ENCODE measurements at places on chromosomes 5 and 9. TPM values are rescaled to one million over a fixed set of nuclear protein-coding genes. Genes with fewer than 3 reads are reported as not detected.

GRCh38 chr9:101485924-101486692 is 47.5 kb upstream of the RNF20 start:
- no peak for DNase-seq

GRCh38 chr9:92973700-92974099 is 26.4 kb downstream of the FGD3 start:
- no peak for DNase-seq

DNA sequence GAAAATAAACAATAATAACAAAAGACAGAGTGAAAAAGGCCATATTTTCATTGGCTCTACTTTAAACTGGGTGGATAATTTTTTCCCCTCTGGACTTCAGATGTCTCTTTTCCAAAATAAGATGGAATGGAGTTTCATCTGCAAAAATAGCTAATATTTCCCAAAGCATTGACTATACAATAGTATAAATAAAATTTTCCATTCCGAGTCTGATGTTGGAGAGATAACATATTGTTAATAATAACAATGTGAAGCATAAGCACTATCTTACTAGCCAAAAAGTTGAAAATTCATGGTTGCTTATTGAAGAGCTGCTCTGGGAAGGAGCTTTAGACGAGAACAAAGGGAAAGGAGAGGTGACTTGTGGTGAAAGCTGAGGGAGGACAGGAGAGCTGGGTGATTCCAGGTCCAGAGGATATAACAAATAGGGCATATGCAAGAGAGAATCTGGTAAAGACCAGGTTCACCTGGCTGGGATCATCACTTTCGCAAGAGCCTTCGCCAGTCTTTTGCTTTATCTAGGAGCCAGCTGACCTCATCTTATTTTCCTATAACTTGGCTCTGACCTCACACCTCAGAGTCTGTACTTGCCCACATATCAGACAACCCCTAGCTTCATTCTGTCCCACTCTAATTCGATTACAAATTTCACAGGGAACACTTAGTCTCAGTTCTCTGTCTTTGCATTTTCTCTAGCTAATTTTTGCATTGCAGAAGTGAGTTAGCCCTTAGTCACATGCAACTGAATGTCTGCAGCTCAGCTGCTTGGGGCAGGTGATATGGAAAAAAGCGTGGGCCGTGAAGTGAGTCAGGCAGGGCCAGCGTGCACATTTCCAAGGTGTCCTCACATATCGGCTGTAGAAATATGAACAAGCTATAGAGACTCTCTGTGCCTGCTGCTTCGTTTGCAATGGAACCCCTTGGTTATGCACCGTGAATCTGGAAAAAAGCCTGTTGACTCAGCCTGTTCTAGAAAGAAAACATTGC is 7.6 kb upstream of the ZNF474 start:
- peak; percentile 77 for DNase-seq

Gene OR1L6
- not detected for total RNA-seq

GRCh38 chr9:97705354-97705950 is 8.3 kb upstream of the XPA start:
- no peak for DNase-seq

- no peak for DNase-seq
These were observed 101.5 kb downstream of the SPATA31D1 start for GRCh38 chr9:82090046-82090445.

GRCh38 chr5:56055859-56056258 is 61.1 kb upstream of the IL6ST start:
- DNase-seq: no peak

Gene PPIC
- 25.0 TPM for total RNA-seq

Gene TMEFF1
- 3.5 TPM for total RNA-seq

Gene TNFSF15
- total RNA-seq: 0.81 TPM

Gene TMEM252
- total RNA-seq: not detected

DNA sequence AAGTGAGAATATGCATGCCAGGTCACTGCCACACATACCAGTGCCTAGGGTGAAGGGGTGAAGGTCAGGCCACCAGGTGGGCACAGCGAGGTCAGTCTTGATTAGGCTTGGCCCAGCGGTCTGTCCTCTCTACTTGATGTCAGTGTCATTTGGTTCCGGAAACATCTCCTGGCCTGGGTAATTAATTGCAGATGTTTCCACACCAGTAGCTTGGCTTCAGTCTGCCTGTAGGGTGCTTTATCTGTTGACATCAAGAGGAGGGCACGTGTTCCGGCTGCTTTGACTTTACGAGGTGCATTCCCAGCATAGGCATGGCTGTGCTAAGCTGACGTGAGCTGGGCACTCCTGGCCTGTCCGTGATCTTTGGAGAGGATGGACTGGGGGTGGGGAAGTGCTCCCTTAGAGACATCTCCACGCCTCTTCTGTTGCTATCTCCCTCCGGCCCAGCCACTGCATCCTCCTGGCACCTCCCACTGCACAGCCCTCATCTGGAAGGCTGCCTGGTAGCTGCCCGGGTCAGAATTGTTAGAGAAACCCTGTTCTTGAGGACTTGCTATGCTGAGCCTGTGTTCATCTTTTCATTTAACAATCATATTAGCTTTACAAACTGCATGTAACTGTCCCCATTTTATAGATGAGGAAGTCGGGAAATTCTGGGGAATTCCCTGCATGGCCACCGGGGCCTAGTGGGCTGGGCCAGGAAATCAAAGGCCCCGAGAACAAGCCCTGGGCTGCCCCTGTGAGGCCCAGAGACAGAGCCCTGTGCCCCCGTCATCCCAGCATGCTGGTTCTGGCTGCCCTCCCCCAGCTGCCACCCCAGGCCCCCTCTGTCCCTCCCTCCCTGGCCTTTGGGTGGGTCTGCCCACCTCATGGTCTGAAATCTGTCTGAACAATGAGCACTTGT is 29.1 kb downstream of the JADE2 start:
- DNase-seq: no peak

DNA sequence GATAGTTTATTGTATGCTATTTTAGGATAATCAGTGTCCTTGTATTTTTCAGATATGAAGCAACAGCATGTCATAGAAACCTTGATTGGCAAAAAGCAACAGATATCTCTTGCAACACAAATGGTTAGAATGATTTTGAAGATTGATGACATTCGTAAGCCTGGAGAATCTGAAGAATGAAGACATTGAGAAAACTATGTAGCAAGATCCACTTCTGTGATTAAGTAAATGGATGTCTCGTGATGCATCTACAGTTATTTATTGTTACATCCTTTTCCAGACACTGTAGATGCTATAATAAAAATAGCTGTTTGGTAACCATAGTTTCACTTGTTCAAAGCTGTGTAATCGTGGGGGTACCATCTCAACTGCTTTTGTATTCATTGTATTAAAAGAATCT is 14.5 kb downstream of the CCT5 start:
- DNase-seq: no peak

Gene PROB1
- 2.7 TPM for total RNA-seq

Gene OTP
- not detected for total RNA-seq

DNA sequence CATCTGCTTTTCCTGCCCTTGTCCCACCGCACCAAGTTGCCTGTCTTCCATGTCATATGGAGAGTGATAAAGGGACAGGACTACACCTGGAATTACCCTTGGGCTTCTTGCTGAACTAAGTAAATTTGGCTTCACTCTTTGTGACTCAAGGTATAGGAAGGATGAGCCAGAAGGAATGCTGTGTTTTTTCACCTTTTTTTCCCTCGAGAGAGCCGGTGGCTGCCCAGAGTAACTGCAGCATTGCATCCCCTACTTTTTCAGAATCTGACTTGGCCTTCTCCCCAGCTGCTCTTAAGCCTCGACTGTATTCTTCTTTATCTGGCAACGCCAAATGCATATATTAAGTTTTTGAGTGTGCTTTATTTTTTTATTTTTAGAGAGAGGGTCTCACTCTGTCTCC is 38.4 kb downstream of the RCL1 start:
- no peak for DNase-seq

DNA sequence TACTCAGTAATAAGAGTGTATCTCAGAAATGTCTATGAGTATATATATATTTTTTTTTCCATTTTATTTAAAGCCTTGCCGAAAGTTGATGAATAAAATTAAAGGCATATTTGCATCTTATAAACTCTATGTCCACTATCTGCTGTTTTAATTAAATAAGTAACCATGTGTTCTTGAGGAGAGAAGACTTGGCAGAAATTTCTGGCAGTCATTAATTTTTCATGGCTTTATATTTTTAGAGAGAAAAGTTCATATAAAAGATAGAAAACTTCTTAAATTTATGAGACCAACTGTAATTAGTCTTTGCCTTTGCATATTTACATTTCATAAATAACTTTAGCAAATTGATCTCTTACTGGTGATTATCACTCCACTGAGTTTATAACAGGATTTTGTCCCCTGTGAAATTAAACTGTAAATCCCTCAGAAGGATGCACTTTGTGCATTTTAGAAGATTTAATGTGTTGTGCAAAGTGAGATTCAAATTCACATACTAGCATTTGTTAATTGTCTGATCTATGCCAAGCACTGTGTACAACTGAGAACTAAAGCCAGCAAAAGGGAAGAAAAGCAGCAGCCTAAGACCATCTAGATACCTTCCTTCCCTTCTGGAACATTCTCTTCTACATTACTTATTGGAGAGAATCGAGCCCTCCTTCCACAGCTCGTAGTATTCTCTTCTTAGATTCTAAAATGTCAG is 108.7 kb downstream of the SNCAIP start:
- DNase-seq: no peak

DNA sequence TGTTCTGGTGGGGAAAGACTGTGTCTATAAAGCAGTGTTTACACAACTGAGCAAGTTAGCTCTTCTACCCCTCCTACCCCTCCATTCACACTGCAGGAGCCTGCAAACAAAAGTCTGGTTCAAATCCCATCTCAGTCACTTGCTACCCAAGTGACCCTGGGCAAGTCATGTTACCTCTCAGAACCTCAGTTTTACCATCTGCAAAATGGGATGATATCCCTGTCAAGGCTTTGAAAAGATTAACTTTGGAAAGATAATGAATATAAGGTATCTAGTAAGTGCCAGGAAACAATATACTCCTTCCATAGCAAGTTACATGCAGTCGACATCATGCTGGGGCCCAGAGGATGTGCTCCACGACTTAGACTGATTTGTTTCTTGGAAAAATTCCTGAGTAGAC is 161.5 kb downstream of the SEC61B start:
- no peak for DNase-seq

DNA sequence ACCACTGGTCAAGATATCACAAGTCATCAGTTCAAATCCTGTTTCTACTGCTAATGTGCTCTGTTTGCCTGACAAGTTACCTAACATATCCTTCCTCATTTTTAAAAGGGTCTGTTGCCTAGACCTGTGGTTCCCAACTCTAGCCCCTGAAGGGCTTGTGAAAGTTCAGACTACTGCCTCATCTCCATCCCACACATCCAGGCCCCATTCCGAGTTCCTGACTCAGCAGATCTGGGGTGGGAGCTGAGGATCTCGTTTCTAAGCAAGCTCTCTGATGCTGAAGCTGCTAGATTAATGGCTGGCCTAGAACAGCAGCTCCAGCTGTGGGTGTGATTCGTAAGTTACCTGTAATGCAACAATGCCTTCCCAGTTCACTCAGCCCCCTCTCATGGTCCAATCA is 32.5 kb downstream of the S1PR3 start:
- no peak for DNase-seq

Gene ENC1
- 90.5 TPM for total RNA-seq

GRCh38 chr5:38274370-38274769 is 16.0 kb downstream of the EGFLAM start:
- DNase-seq: no peak

Gene UBTD2
- total RNA-seq: 15.1 TPM

DNA sequence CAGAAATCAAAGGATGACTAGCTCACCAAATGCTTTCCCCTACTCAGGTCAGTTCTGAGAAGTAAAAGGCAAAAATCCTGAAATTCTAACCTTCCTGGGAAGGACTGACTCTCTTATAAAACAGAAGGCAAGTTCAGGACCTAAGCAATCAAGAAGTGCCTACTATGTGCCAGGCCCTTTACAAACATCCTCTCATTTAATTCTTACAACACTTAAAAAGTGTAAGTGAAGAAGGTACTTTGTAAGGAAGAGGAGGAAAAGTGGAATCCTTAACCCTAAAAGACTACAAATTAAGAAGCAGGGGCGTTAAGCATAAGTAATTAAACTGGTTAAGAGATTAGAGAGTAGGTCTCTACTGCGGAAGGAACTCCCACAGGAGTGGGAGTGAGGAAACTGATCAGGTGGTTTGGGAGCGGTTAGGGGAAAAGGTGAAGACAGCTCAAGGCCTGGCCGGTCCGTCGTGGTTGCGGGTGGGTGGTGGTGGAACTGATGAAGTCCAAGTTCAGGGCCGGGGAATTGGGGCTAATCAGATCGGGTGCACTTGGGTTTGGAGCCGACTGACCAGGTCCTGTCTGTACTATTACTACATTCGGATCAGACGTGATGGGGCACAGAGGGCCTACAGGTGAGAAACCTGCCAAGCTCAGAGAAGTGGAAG is 839 bp downstream of the MED27 start:
- DNase-seq: no peak

GRCh38 chr5:172110260-172110815 is 77.7 kb downstream of the STK10 start:
- no peak for DNase-seq

Gene SLC45A2
- not detected for total RNA-seq

Gene SKP1
- total RNA-seq: 277 TPM

GRCh38 chr9:70324963-70325362 is 66.2 kb downstream of the SMC5 start:
- peak; percentile 9 for DNase-seq

GRCh38 chr5:167442922-167443321 is 848.5 kb upstream of the WWC1 start:
- peak; percentile 59 for DNase-seq

- DNase-seq: no peak
These were observed 53.4 kb upstream of the POMT1 start for GRCh38 chr9:131449276-131449675.

DNA sequence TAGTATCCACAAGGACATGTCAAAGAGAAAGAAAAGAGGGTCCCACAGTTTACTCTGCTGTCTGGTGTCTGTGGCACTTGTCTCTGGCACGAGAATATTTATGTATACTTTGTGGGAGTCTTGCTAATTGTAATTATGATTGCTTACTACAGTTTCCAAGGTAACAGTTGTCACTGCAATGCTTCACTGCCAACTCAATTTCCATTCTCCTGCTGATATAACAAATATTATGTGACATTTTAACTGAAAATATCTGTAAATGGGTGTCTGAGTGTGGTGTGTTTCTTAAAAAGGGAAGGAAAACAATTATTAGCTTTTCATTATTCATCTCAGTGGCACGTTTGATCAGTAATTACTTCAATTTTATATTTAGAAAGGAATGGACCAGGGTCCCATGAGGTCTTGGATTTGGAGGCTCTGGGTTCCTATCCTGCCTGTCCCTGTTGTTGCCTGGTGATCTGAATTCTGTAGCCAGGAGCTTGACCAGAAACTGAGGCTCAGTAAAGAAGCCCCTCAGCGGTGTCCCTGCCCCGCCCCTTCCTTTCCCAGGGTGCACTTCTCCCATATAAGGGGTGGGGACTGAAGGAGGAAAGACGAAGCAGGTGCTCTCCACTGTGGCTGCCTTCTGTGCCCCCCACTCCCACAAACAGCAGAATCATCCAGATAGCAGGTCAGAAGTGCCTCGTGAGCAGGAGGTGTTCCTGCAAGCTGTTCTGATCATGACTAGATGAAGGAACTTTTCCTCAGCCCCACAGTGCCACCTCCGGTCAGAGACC is 137.3 kb upstream of the KIF2A start:
- DNase-seq: no peak

Gene LCN1
- total RNA-seq: not detected

Measured in epithelial cell of proximal tubule (primary cell).